ENCODE measurements at places on chromosomes 13 and 19.

DNA sequence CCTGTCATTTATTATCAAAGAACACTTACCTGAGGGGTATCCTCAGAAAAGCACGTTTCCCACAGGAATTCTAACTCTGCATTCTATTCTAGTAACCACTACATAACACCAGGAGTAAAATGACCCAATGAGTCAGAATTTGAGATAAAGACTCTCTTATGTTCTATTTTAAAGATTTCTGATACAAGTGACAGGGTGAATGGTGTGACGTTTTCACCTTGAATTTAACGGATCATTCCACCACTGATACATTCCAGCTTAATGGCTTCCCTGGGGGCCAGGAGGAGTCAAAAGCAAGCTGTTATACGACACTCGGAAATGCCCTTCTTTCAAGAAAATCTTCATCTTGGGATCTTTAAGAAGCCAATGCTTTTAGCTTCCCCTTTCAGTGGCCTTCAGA is 55.2 kb downstream of the SLC7A1 start:
- DNase-seq: no peak

DNA sequence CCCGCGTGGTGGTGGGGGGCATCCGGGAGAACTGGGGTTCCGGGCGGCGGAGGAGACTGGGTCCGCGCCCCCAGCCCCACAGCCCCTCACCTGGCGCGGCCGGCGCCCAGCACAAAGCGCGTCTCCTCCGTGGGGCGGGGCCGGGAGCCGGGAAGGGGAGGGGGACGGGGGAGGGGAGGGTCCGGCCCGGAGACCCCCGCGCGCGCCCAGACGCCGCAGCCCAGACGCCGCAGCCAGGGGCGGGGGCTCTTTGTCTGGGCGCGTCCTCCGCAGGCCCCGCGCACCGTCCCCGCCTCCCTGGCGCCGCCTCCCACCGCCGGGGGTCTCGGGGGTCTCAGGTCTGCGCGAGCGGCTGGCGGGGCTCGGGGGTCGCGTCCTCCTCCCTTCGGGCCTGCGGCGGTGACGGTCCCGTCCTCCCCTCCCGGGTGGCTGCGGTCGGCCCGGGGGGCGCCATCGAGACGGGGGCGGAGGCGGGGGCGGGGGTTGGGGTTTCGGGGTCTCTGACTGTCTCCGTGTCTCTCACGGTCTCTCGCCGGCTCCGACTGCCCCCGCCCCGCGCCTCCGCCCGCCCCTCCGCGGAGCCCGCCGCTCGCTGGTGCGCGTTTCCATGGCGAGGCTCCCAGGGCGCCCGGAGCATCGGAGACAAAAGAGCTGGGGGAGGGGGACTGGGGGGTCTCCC is at the start of gene PLPPR3:
Gene PLPPR3, minus strand, starts transcription at position 131 of the 679 bp plus-strand sequence. CDS start 396 bp downstream, outside the sequence.
- no peak for DNase-seq

GRCh38 chr13:107999751-108000150 is 215.6 kb downstream of the LIG4 start:
- no peak for DNase-seq

- DNase-seq: no peak
Measured at GRCh38 chr13:99307247-99307646, at the start of gene GPR183. TSS of gene GPR183 (minus strand) at chr13:99307399. CDS start at chr13:99296145, 11,254 bp downstream.

Measured in NCI-H524 (cell line).